Kidney glomerular epithelial cell (primary cell): ENCODE measurements at places on chromosomes 12 and 14.

GRCh38 chr14:99256483-99256874 is 15.5 kb downstream of the BCL11B start:
- no peak for DNase-seq

DNA sequence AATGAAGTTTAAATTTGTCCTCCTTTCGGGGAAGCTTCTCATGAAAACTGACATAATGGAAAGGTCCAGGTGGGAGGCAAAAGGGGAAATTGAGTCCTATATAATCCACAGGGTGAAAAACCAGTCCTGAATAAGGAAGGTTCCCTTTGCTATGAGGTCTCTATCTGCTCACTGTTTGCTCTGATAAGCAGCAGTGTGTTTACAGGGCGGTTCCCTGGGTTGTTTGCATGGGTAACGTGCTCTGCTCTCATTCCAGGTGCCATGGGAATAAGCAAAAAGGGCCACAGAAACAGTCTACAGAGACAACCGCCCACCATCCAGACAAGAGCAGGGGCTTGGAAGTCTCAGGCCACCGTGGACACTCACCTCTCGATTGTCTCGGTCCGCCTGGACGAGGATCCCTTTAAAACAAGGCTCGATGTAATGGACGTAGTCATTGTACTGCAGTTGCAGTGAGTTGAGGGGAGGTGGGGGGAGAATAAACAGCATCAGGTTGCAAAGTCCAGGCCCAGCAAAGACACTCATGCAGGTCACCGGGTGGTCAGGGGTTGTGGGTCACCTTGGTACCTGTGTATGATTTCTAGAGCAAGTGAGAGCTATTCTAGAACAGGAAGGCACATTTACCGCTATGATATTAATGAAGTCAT is 32.7 kb downstream of the CACNA2D4 start:
- DNase-seq, result no peak

DNA sequence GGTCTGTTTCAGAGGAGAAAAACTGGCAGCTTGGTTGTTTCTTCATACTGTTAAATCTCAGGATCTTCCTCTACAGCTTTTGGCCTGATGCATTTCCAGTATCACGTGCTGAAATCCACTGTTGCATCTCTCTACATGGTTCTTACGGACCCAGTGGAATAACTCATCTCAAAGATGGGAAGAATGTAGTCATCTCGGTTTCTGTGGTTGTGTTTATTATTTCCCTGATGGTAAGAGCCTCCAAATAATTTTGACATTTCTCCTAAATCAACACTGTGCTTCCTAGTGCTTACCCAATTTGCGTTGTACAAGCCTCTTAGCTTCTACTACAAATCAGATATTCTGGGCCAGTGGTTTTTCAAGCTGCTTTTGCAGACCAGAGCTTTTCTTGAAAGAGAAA is 812.8 kb downstream of the C12orf50 start:
- DNase-seq, result no peak

DNA sequence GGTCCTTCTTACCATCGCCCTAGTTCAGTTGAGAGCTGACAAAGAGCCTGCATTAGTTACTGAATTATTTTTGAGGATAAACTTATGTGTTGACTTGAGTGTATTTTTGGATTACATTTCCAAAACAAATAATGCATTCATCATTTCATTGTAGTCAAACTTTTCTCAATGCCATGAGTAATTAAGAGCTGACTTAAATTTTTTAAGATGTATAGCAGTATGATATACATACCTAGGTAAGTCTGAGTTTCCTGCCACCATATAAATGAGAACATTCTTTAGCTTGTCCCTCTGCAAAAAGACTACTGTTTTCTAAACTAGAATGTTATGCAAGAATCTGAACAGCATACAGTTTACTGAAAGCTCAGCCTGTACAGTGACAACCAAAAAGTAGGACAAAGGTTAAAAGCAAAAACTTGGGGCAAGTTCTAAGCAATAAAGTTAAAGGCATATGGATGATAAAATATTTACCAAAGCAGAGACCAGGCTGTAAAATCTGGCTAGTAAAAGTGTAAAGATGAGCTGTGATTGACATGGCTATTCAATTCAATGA is 82.1 kb upstream of the FERMT2 start:
- DNase-seq, result no peak

- DNase-seq, result no peak
Measured at GRCh38 chr14:106174206-106174605, 647.8 kb downstream of the TMEM121 start.

DNA sequence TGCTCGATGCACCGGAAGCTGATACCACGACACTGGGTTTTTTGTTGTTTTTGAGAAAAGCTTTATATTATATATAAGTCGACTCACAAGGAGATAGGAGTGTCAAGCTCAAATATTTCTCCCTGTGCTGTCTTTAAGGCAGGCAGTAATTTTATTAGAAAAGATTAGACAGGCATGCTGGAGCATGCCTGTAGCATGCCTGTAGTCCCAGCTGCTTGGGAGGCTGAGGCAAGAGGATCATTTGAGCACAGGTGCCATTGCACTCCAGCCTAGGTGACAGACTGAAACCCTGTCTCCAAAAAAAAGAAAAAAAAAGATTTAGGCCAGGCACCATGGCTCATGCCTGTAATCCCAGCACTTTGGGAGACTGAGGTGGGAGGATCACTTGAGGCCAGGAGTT is 51.8 kb downstream of the GNS start:
- DNase-seq, result no peak

DNA sequence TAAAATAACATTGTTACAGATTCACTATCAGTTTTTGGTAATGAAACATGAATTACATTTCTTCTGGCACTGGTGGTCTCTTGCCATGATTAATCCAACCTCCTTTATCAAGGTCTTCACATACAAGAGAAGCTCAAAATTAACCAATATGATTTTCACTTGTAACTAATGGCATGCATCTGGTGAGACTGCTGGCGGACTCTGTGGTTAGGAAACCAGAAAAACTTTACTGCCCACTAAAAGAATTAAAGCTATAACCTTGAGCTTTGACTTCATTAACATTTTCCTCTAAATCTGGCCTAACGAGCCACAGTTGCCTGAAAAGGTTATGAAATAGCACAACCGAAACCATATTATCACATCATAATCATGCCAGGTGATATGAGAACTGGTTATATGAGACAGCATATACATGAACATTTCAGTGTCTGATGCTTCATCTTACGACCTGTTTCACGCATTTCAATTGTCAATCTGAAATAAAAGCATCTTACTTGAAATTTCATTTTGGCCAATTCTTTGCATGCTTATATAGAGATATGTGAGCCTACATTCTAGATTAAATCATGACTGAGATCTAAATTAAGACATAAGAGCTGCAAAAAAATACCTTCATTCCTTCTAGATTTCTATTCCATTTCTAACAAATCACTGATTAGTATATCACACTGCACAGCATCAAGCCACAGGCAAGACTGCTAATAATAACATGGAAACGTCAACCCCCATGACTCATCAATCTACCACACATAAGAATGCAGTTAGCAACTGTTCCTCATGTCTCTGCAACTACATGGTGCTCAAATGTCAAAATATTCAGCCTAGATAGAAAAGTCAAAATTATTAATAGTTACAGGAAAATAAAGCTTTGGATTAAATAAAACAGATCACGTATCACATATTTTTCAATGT is 89.3 kb downstream of the OSBPL8 start:
- peak; percentile 59 for DNase-seq

DNA sequence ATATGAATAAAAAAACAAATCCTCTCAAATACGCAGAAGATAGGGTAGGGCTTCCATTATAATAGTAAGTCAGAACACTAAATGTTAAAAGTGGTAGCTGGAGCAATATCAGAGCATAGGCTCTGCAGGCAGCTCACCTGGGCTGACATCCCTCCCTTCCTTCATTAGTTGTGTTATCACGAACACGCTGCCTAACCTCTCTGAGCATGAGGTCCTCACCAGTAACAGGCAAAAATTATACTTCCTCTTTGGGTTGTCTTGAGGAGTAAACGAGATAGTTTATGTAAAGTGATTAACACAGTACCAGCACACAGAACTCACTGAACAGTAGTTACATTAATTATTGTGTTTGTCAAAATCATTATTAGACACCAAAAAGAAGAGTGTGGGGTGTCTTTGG is 154.3 kb downstream of the STXBP6 start:
- DNase-seq, result no peak

DNA sequence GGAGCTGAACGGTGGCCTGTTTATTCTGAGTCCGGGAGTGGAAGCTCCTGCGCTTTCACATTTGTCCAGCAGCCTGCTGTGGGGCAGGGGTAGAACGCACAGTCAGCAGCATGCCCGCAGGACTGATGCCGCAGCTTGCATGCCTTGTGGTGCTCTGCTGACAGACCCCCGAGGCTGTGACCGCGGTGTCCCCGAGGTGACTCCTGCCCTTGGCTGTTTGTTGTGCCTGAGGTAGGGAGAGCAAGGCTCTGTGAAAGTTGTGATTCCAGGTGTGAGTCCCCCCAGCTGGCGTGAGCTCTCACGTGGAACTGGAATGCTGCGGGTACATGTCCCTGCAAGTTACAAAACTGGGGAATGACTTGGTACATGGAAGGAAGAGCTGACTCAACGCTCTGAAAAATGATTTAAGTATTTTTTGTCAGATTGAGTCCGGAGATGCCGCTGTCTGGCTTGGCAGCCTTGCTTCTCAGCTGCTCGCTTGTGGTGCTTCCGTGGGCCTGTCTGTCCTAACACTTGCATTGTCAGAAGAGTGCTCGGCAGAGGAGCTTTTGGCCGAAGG is 18.1 kb downstream of the MLXIP start:
- DNase-seq, result peak; percentile 69

DNA sequence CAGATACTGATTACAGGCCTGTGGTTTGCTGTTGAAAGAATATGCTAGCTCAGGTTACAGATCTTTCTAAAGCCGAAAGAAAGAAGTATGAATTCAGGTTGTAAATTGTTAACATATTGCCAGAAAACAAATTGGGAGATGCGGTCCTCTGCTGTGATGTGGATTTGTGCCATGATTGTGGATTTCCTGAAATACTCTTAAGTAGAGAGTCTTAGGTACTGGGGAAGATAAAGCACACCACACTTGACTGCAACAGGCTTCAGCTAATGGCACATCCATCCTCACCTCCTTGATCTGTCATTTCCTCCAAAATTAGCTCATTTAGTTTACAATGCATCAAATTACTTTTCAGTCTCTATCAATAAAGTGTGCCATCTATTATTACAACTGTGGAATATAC is 279.2 kb downstream of the SYT1 start:
- no peak for DNase-seq

DNA sequence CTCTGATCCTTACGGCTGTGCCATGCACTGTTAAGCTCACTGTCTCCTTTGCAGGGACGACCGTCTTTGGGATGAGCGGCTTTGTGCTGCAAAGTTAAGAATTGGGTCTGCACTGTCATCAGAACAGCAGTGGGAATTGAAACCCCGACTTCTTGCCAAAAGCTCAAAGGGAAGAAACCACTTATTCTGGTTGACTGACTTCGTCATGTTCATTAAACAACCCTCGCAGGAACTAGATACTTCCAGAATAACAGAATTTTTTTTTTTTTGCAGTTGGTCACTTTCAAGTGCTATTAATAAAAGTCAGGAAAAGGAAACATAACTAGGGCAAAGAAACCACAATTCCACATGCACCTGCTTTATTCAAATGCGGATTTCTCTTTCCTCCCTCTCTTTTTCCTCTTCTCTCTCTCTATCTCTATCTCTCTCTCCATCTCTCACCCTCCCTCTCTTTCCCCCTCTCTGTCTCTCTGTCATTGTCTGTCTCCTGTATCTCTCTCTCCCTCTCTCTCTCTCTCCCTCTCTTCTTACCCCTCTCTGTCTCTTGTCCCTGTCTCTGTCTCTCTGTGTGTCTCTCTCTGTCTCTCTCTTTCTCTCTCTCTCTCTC is 12.3 kb upstream of the GLT1D1 start:
- no peak for DNase-seq

DNA sequence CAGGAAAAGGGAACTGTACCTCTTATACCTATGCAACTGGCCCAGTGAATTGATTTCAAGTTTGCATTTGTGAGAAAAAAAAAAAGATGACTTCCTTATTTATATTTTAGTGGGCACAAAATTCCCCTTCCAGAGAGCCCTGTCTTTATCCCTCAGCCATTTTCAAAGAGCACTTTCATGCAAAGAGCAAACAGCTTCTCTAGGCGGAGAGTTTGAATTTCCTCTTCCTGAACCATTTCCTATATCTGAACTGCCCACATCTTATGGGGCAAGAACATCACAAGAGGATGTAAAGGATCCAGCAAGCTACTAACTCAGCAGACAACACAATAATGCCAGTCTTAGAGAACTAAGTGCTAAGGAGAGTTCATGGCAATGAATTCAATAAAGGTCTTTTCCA is 22.3 kb upstream of the PLXNC1 start:
- DNase-seq, result no peak

DNA sequence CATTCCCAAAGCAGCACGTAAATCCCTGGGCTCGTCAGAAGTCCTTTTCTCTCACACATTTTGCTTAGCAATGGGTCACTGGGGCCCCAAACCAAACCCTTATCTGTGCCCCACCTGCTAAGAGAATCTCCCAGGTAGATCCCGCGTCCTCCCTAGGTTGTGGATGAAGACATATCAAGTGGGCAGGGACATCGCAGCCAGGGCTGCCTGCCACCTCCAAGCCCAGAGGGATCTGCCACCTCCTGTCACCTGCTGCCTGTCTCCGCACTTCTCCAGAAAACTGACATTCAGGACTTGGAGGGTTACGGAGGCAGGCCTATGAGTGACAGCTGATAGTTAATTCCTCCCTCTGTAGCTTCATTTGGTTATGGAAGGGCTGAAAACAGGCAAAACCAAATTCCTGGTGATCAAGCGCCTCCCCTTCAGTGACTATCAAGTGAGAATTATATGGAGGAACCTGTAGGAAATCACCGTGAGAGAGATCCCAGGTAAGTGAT is 19.5 kb downstream of the BCL11B start:
- DNase-seq, result no peak

DNA sequence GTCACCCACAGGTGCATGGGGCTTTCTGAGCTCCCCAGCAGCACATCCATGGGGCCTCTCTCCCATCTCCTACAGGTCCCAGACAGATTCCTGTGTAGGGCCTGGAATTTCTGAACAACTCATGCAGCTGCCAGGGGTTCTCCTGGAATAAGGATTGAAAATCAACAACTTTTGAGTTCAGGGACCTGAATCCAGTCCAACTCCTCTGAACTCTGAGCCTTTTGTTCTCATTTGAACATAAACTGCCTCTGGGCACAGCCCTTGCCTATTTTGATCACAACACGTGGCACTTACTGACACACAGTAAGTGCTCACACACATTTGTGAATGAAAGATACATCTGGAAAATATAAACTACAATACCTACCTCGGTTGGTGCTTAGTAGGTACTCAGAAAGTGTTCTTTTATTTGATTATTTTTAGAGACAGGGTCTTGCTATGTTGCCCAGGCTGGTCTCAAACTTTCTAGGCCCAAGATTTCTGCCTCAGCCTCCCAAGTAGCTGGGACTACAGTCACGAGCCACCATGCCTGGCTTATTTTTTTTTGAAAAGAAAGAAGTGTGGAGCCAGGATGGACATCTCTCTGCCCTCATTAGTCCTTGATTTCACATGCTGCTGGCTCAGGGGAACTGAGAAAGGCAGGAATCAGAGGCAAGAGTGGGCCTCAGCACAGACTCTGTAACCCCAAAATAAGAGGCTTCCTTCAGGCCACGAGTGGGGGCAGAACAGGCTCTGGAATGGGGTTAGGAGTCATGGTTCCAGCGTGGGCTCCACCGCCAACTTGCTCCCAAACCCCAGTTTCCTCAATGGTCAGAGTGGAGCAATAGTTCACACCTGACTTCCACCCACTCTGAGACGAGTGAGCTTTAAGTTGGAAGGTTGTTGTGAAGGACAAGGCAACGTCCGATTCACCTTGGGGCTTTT is 27.0 kb downstream of the SYNE3 start:
- no peak for DNase-seq

- no peak for DNase-seq
Measured at GRCh38 chr12:27361372-27361771, 28.7 kb downstream of the BMAL2 start.
